ENCODE measurements at places on chromosomes 12 and 14. TPM values are rescaled to one million over a fixed set of nuclear protein-coding genes. Genes with fewer than 3 reads are reported as not detected.

DNA sequence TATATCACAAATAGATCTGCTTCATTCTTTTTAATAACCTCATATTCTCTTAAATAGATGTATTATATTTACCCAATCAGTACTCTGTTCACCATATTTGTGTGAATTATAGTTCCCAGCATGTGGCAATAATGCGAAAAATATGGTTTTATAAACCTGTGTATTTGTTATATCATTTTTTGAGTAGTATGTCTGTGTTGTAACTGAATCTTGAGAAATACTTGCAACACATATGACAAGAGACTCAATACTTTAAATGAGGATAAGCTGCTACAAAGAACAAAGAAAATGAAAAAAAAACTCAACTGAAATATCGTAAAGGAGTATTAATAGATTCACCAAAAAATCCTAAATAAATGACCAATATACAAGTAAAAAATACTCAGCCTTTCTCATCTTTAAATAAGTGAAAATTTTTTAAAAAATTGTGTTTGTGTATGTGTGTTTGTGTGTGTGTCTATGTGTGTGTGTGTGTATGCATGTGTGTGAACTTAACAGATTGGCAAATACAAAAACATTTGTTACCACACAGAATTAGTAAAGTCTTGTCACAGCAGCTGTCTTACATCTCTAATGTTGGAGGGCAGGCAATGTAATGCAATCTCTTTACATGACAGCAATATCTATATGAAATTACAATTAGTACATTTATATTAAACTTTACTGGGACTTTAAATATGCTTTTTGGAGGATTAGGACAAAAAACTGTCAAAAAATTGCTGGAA is 441.9 kb upstream of the MGAT4C start:
- no peaks in the 10 kb centered on the region for H3K36me3 ChIP-seq
- no peak for DNase-seq
- H3K27ac ChIP-seq: no peak overlapping the region
- no peak overlapping the region for H3K4me3 ChIP-seq
- H3K27me3 ChIP-seq: no peaks in the 10 kb centered on the region

GRCh38 chr14:104697892-104698583 is 8.6 kb downstream of the INF2 start:
- H3K27ac ChIP-seq: peak overlapping the region; percentile 46
- peaks cover 59% of the 10 kb centered on the region for H3K4me1 ChIP-seq
- peaks cover 25% of the 10 kb centered on the region for H3K36me3 ChIP-seq
- peak; percentile 64 for DNase-seq
- H3K4me3 ChIP-seq: no peak overlapping the region
- H3K27me3 ChIP-seq: no peaks in the 10 kb centered on the region

DNA sequence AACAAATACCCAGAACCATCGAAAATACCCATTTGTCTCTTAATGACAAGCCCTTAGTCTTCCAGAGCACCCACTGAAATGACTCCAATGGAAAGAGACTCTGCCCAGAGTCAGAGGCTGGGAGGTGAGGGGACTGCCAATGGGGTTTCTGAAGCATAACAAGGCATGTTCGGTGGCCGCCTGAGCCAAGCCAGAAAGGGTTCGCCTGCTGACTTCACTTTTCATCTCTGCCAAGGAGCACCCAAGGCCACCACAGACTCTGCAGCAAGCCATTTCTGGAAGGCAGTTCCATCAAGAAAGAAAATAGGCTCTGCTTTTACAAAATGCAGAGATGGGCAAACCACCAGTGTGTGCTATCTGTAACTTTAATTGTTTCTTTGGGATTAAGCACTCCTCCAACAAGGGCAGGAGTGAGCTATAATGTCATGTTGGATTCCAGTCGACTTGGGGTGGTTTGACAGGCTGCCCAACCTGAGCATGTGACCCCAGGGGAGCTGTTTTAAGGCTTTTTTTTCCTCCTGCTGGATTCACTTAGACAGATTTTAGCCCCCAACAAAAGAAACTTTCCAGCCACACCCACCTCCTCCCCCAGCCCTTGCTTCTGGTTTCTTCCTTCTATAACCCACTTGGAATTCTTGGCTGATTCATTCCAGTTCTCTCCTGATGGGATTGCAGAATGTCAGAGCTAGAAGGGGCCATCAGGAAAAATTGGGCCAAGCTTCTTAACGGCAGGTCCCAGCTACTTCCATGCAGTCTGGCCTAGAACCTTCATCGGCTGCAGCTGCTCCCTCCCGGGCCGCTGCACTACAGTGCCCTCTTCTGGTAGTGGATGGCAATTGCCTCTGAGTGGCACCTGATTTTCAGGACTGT is 24.1 kb downstream of the CKAP4 start:
- no peak overlapping the region for H3K27ac ChIP-seq
- H3K36me3 ChIP-seq: no peaks in the 10 kb centered on the region
- peaks cover 2% of the 10 kb centered on the region for H3K4me1 ChIP-seq

FBLN5 gene
- total RNA-seq: 114 TPM

RNF31 gene
- total RNA-seq: 52.1 TPM

OVCH1 gene
- 1.4 TPM for total RNA-seq

DNA sequence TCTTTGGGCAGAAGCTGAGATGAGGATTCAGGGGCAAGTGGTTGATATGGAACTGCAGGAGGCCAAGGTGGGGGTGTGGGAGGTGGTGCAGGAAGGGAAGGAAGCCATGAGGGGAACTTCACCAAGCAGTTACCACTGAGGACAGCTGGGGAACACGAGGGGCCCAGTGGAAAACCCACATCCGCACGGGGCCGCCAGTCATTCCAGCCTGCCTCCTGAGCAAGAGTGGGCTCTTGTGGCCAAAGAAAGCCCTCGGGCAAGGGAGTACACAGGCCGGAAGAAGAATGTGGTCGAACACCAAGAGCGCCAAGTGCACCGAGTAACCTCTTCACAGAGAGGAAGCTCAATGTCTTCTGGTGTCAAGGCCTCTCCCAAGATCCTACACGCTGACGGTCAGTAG is 252.2 kb upstream of the FOXN3 start:
- peak; percentile 42 for DNase-seq
- H3K27ac ChIP-seq: no peak overlapping the region
- no peaks in the 10 kb centered on the region for H3K4me1 ChIP-seq
- H3K36me3 ChIP-seq: no peaks in the 10 kb centered on the region

DNA sequence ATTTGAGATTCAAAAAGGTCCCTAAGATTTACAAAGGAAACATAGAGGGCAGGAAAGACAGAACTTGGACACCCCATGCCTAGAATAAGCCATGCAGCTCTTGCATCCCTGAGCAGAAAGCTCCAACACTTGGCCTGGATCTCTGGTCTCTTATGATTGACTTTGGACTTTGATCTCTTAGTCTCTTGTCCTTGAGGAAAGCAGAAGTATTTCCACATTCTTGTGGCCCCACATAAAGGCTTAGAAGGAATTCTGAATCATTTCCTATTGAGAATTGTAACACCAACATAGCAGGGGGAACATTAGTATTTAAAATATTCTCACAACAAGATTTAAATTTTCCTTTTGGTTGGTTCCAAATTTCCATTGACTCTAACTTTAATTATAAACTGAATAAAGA is 283.7 kb upstream of the PRKD1 start:
- H3K4me3 ChIP-seq: no peak overlapping the region
- no peak for DNase-seq
- H3K4me1 ChIP-seq: no peaks in the 10 kb centered on the region
- H3K36me3 ChIP-seq: no peaks in the 10 kb centered on the region
- no peaks in the 10 kb centered on the region for H3K27me3 ChIP-seq
- no peak overlapping the region for H3K27ac ChIP-seq

DNA sequence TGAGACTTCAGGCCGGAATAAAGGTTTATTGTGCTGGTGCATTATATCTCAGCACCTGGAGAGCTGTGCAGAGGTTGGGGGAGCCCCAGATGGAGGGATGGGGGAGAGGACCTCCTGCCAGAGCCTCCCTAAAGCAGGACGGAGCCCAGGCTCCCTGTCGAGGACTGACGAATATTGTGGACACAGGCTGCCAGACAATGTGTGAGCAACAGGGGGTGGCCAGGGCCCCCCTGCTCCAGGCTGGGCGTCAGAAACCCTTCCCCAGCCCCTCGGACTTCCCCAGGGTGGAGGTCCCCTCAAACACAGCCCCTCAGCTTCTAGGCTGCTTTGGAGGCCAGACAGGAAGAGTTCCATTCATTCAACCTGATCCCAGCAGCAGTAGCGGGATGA is 8.0 kb downstream of the TMEM119 start:
- H3K36me3 ChIP-seq: no peaks in the 10 kb centered on the region
- no peak for DNase-seq
- no peak overlapping the region for H3K27ac ChIP-seq
- H3K4me1 ChIP-seq: no peaks in the 10 kb centered on the region
- H3K4me3 ChIP-seq: no peak overlapping the region

GRCh38 chr12:118526255-118527095 is 150.1 kb downstream of the SUDS3 start:
- no peak overlapping the region for H3K4me3 ChIP-seq
- H3K27me3 ChIP-seq: no peaks in the 10 kb centered on the region
- no peaks in the 10 kb centered on the region for H3K36me3 ChIP-seq

STYX gene
- 6.3 TPM for total RNA-seq

CD163 gene
- total RNA-seq: 502 TPM

DNA sequence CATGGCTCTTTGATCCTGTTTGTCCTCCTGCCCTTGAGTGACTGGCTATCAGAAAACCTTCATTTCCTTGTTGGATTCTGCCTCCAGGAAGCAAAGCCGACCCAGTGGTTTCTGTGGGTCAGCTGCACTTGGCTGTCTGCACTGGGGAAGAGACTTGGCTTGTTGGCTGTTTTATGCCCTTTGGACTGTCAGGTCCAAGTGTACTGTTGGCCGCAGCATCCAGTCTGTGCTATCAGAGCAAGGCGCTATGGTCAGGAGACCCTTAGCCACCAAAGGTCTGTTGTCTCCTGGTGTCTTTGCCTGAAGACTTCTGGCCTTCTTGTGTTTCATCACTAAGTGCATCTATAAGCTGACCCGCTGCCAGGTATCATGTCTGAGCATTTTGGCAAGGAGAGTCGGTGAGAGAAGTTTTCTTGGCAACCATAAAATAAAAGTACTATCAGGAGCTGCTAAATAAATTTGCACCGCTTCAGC is 177.4 kb upstream of the HIF1A start:
- DNase-seq: no peak
- H3K4me3 ChIP-seq: no peak overlapping the region
- no peaks in the 10 kb centered on the region for H3K36me3 ChIP-seq
- H3K27me3 ChIP-seq: no peaks in the 10 kb centered on the region

- H3K4me3 ChIP-seq: no peak overlapping the region
- H3K4me1 ChIP-seq: peaks cover 3% of the 10 kb centered on the region
- DNase-seq: no peak
- H3K36me3 ChIP-seq: no peaks in the 10 kb centered on the region
- H3K27ac ChIP-seq: no peak overlapping the region
These were observed 338.4 kb downstream of the RAD51B start for GRCh38 chr14:68157971-68158371.

IL31 gene
- not detected for total RNA-seq

DNA sequence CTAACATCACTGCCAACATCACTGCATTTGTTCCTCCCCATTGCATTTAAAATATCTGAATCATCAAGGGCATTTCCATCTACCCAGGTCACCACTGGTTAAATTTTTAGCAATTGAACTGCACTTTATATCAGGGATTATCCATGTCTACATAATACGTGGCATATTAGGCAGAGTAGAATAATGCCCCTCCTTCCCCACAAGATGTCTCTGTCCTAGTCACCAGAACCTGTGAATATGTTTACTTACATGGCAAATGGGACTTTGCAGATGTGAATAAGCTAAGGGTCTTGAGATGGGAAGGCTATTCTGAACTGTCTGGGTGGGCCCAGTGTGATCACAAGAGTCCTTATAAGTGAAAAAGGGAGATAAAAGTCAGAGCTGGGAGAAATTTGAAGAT is 181.7 kb upstream of the ARID2 start:
- no peaks in the 10 kb centered on the region for H3K27me3 ChIP-seq
- H3K36me3 ChIP-seq: no peaks in the 10 kb centered on the region
- DNase-seq: no peak

DNA sequence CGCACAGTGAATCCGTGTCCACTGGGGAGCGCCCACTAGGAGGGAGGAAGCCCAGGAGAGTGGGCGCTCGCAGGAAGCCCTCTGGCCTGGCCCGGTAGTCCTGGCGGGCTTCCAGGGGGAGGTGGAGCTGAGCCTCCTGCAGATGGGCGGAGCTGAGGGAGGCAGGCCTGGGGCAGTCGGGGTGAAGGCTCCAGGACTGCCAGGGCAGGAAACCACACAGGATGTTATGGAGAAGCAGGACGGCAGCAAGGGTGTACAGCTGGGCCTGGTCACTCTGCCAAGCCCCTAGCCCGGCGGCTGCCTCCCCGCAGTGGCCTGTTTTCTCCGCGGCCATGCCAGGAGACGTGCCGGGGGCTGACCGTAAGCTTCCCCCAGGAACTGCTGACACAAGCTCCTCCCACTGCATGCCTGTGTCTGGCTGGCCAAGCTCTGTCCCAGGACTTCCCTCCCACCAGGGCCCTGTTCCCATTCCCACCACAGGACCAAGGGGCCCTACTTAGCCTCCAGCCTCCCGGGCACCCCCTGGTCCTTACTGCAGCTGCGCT is 143.4 kb upstream of the C14orf180 start:
- no peaks in the 10 kb centered on the region for H3K27me3 ChIP-seq
- DNase-seq: peak; percentile 87
- peak overlapping the region; percentile 26 for H3K4me3 ChIP-seq
- no peaks in the 10 kb centered on the region for H3K36me3 ChIP-seq
- H3K27ac ChIP-seq: peak overlapping the region; percentile 82
- H3K4me1 ChIP-seq: peaks cover 19% of the 10 kb centered on the region

GRCh38 chr12:3049611-3050249 is 27.4 kb upstream of the TSPAN9 start:
- H3K27me3 ChIP-seq: no peaks in the 10 kb centered on the region
- H3K4me3 ChIP-seq: no peak overlapping the region
- no peaks in the 10 kb centered on the region for H3K4me1 ChIP-seq

GRCh38 chr14:29672831-29673230 is 254.8 kb downstream of the PRKD1 start:
- H3K4me1 ChIP-seq: no peaks in the 10 kb centered on the region
- H3K27ac ChIP-seq: no peak overlapping the region
- no peaks in the 10 kb centered on the region for H3K36me3 ChIP-seq

GNS gene
- 43.0 TPM for total RNA-seq

MIA2 gene
- total RNA-seq: 29.4 TPM

DNA sequence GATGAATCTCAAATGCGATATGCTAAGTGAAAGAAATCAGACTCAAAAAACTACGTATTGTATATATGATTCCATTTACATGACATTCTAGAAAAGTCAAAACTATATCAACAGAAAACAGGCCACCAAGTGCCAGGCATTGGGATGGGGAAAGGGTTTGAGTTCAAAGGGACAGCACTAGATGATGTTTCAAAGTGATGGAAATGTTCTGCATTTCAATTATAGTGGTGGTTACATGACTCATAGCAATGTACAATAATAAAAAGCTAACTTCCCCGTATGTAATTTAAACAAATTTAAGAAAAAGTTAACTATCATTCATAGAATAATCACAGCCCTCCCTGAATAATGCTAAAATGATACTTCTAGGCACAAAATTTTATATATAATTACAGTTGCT is 13.5 kb downstream of the HECTD1 start:
- H3K36me3 ChIP-seq: peaks cover 4% of the 10 kb centered on the region
- H3K27me3 ChIP-seq: no peaks in the 10 kb centered on the region
- no peak overlapping the region for H3K27ac ChIP-seq
- peaks cover 35% of the 10 kb centered on the region for H3K4me1 ChIP-seq
